ENCODE measurements at places on chromosomes 16 and 17.
A peak's percentile ranks its signal among the peaks of the same experiment; 100 is the strongest.

GRCh38 chr16:30980023-30980371 is 5.0 kb upstream of the HSD3B7 start:
- DNase-seq = no peak

DNA sequence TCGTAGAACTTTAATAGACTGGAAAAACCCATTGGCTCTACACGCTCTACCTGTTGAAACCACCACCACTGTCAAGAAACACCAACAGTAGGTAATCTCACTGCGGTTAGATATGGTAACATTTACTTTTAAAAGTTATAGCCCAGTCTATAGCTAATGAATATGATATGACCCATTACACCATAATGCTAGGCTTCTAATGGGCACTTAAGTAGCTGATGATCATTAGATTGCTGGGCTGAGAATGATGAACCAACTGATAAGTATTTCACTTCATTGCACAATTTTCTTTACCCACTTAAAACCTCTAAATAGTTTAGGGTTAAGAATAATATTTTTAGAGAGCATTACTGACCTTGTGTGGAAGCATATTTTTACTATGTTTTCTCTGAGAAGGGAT is 788.9 kb upstream of the CA10 start:
- no peak for DNase-seq

- DNase-seq = no peak
These were observed 142.5 kb downstream of the IRX3 start for GRCh38 chr16:54143934-54144571.

DNA sequence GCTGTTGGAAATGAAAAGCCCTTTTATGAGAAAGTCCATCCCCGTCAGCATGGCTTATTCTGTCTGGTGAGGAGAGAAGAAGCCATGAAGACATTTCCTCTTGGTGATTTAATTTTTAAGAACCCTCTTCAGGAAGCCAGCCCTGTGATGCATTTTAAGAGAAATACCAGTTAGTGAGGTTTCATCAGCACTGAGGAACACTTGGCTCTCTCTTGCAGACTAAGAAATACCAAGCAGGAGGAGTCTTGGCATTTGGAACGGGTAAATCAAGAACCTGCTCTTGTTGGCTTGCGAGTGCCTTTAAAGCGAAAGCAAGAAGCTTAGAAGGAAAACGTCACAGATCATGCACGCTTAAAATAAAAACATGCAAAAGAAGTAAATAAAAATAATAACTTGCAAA is 17.5 kb downstream of the RAB11FIP3 start:
- no peak for DNase-seq

GRCh38 chr17:77566151-77566550 is 392.4 kb upstream of the TNRC6C start:
- DNase-seq = no peak

GRCh38 chr16:10923146-10923649 is 19.1 kb downstream of the DEXI start:
- no peak for DNase-seq

- no peak for DNase-seq
These were observed 70.3 kb downstream of the CREBBP start for GRCh38 chr16:3810198-3810664.

- peak; percentile 86 for DNase-seq
These were observed 2.0 kb downstream of the ZNF771 start for GRCh38 chr16:30409125-30410060.

GRCh38 chr17:29802246-29802645 is 127.8 kb downstream of the SSH2 start:
- no peak for DNase-seq

GRCh38 chr16:61644736-61645135 is 391.5 kb downstream of the CDH8 start:
- DNase-seq = no peak

- DNase-seq = no peak
These were observed 1.2 kb downstream of the G6PC3 start for GRCh38 chr17:44071772-44072171.

Data from stimulated activated CD4-positive, alpha-beta T cell treated with anti-CD3 and anti-CD28 coated beads, Interleukin-4, amount 100 ng/mL, for 4 hours (primary cell).